Effector CD8-positive, alpha-beta T cell (primary cell): ENCODE measurements at places on chromosomes 12 and 14.

GRCh38 chr12:72937486-72937885 is 665.3 kb downstream of the TRHDE start:
- no peak for DNase-seq

DNA sequence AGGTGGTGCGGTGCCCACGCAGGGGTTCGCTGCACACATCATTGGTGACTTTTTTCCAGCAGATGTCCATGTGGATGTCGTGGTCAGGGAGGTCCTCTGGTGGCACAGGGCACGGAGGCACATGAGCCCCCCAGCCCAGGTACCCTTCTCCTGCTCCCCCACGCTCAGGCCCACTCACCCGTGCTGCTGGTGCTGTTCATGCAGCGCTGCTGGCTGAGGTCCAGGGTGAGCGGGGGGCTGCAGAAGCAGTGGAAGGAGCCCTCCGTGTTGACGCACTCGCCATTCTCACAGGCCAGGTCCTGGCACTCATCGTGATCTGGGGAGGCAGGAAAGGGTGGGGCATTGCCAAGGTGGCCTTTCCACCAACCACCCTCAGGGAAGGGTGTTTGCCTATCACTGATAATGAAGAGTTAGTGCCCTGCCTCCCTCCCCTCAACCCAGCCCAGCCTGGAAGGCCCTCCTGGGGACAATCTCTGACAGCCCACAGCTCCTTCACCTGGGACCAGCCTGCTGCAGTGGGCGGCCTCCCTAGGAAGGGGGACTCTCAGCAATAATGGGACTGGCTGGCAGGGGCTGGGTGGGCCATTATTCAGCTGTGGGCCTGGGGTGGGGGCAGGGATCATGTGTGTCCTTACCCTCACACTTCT is 9.8 kb downstream of the ISCA2 start:
- DNase-seq = no peak

- DNase-seq = no peak
Observed at GRCh38 chr12:4041187-4041885, 168.1 kb upstream of the PARP11 start.

GRCh38 chr14:64811676-64812075 is 68.0 kb downstream of the SPTB start:
- no peak for DNase-seq

- no peak for DNase-seq
Observed at GRCh38 chr12:33044447-33044846, 147.9 kb upstream of the PKP2 start.

GRCh38 chr14:44846232-44846824 is 115.4 kb downstream of the KLHL28 start:
- DNase-seq = no peak

GRCh38 chr12:120037851-120038250 is 48.8 kb downstream of the BICDL1 start:
- DNase-seq = no peak

DNA sequence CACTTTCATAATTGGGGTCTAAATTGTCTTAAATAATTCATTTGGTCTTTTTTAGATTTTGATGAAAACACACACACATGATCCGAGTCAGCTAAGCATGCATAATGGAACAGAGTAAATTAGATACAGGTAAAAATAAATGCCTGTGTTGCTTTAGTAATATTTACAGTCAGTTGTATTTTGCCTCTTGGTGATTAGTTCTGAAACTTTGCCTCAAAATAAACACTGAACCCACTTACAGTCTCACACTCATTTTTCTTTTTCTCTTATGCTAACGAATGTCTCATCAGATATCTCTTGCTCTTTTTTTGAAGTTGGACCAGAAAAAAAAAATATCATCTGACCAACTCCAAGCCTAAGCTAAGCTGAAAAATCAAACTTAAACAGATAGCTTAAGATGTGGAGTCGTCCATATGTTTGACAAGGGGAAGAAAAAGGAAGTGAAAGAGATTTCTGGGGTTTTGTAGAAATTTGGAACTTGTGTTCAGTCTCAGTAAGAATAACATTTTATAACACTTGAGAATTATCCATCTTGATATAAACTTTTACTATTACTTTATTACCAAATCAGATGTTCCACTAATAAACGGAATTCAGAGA is 592.5 kb downstream of the RPL10L start:
- DNase-seq = no peak

DNA sequence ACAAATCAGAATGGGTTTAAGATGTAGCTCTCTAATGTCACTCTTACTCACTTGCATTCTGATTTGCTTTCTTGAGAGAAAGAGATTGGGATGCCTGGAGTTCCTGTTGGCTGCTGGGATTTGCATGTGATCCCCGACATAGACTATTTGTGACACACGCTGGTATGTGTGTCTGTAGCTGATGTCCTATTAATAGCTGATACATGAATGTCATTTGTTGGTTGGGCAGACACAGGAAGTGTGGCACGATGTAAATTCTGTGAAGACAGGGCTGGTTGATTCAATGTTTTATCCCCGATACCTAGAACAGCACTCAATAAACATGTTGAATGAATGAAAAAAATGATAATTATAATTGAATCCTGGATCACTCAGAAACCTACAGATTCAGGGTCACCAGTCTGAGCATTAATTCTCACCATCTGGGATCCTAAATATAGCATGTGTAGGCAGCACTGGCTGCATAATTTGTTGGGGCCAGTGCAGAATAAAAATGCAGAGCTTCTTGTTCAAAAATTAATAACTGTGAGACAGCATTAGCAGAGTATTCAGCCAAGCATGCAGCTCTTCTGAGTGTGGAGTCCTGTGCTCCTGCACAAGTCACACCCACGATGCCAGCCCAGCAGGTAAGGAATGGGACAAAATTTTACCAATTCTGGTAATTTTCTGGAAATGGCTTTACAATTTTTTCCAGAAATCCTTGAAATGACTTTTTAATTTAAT is 35.5 kb upstream of the SOCS2 start:
- DNase-seq = no peak
